ENCODE measurements at places on chromosomes 7 and 10. TPM values are rescaled to one million over a fixed set of nuclear protein-coding genes. Genes with fewer than 3 reads are reported as not detected.

Gene ZNF804B
- 0.07 TPM for total RNA-seq

Gene CALML5
- not detected for total RNA-seq

Gene GIMAP1
- total RNA-seq, result not detected

Gene FAM237B
- not detected for total RNA-seq

Gene PTPN20
- not detected for total RNA-seq

GRCh38 chr7:143322760-143323633, 7.1 kb downstream of the CLCN1 start:
- peaks cover 33% of the 10 kb centered on the region for H3K4me1 ChIP-seq
- H3K27ac ChIP-seq, result peak overlapping the region; percentile 82
- DNase-seq, result no peak
- H3K27me3 ChIP-seq, result no peaks in the 10 kb centered on the region
- H3K36me3 ChIP-seq, result no peaks in the 10 kb centered on the region
- peak overlapping the region; percentile 49 for H3K4me3 ChIP-seq

DNA sequence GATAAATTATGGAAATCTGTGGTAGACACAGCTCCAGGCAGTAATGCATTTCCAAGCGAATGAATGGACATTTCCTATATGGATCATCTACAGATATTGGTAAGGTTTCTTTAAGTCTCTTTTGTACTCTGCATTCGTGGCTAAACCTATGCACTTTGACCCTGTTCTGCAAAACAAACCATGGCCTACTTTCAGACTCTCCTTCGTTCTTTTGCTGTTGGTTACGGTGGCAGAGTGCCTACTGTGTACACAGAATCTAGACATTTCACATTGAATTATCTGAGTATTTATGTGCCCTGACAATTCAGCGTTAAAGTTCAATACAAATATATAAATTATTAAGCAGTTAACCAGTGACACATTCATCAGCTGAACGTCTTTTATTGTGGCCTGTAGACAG, 93.3 kb downstream of the MGMT start:
- H3K27me3 ChIP-seq, result no peaks in the 10 kb centered on the region
- no peak overlapping the region for H3K27ac ChIP-seq
- H3K36me3 ChIP-seq, result peaks cover 4% of the 10 kb centered on the region
- DNase-seq, result no peak
- H3K4me3 ChIP-seq, result no peak overlapping the region

- no peak overlapping the region for H3K27ac ChIP-seq
- H3K4me3 ChIP-seq, result no peak overlapping the region
- peaks cover 18% of the 10 kb centered on the region for H3K27me3 ChIP-seq
Measured at GRCh38 chr7:31815796-31816195, 128.8 kb downstream of the PPP1R17 start.

GRCh38 chr10:51619365-51619764, 80.0 kb downstream of the CSTF2T start:
- peaks cover under 1% of the 10 kb centered on the region for H3K27me3 ChIP-seq
- no peak for DNase-seq
- H3K4me3 ChIP-seq, result no peak overlapping the region
- H3K27ac ChIP-seq, result no peak overlapping the region
- no peaks in the 10 kb centered on the region for H3K36me3 ChIP-seq

- peaks cover 7% of the 10 kb centered on the region for H3K4me1 ChIP-seq
- peak overlapping the region; percentile 55 for H3K27ac ChIP-seq
- H3K27me3 ChIP-seq, result no peaks in the 10 kb centered on the region
- H3K4me3 ChIP-seq, result no peak overlapping the region
- H3K36me3 ChIP-seq, result peaks cover 10% of the 10 kb centered on the region
Measured at GRCh38 chr7:771234-772004, 44.3 kb upstream of the PRKAR1B start.

DNA sequence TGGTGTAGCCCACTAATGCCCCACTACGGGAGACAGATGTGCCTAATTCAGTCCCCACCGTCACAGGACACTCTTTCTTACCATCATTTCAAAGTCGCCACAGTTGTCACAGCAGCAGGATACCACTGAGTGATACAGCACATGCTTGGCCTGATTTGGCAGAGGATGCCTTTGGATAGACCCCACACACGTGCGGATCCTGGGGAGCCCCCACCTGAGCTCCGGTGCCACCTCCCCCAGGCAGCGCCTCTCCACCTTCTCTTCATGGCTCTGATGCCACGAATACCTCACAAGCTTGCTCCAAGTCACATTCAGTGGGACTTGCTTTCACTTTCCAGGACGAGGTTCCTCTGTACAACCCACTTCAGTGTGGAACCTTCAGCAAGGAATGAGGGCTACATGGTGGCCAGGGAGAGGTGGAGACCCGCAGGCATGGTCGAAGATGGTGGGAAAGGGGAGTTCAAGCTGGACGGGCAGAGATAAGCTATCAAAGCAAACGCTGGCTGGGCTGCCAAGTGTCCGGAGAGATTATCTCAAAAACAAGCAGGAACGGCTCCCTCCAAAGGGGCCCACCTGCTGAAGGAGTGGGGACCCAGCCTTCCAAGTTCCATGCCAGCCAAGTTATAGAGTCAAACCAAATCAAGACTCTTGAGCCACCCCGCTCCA, 107.4 kb downstream of the ZRANB1 start:
- H3K4me1 ChIP-seq, result peaks cover 65% of the 10 kb centered on the region
- peaks cover 15% of the 10 kb centered on the region for H3K36me3 ChIP-seq
- no peaks in the 10 kb centered on the region for H3K27me3 ChIP-seq

DNA sequence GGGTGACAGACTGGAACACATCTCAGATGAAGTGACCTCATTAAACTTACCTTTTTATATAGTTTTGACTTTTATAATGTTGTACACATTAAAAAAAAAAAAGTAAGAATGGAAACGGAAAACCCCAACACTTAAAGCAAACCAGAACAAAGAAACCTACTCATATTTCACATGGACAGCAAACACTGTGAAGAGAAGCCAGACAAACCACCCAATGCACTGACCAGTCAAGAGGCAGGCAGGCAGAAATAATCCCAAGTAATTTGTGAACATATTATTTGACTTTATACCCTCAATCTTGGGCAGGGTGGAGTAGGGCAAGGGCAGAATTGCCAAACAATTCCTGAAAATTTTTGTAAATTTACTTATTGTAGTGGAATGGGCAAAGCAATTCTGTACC, 39.8 kb downstream of the WAPL start:
- peaks cover 17% of the 10 kb centered on the region for H3K36me3 ChIP-seq
- no peak overlapping the region for H3K4me3 ChIP-seq
- H3K4me1 ChIP-seq, result no peaks in the 10 kb centered on the region
- no peak for DNase-seq
- no peak overlapping the region for H3K27ac ChIP-seq

DNA sequence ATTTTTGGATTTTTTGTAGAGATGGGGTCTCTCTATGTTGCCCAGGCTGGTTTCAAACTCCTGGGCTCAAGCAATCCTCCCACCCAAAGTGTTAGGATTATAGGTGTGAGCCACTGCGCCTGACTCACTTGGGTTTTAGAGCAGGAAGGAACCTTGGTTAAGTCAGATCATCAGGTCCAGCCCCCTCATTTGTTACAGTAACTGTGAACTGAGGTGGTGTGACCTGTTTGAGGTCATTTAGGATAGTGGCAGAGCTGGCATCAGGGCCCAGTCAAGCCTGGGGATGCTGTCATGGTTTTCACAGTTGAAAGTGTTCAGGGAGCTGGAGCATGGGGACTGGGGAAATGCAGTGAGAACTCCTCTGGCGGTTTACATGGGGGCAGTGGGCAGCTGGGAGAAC, 159.6 kb downstream of the TAX1BP1 start:
- no peaks in the 10 kb centered on the region for H3K36me3 ChIP-seq
- no peak overlapping the region for H3K27ac ChIP-seq
- DNase-seq, result no peak
- no peak overlapping the region for H3K4me3 ChIP-seq
- H3K27me3 ChIP-seq, result no peaks in the 10 kb centered on the region

GRCh38 chr7:106218546-106218945, 66.2 kb downstream of the NAMPT start:
- H3K4me3 ChIP-seq, result no peak overlapping the region
- no peak for DNase-seq
- peaks cover 4% of the 10 kb centered on the region for H3K4me1 ChIP-seq
- no peak overlapping the region for H3K27ac ChIP-seq

DNA sequence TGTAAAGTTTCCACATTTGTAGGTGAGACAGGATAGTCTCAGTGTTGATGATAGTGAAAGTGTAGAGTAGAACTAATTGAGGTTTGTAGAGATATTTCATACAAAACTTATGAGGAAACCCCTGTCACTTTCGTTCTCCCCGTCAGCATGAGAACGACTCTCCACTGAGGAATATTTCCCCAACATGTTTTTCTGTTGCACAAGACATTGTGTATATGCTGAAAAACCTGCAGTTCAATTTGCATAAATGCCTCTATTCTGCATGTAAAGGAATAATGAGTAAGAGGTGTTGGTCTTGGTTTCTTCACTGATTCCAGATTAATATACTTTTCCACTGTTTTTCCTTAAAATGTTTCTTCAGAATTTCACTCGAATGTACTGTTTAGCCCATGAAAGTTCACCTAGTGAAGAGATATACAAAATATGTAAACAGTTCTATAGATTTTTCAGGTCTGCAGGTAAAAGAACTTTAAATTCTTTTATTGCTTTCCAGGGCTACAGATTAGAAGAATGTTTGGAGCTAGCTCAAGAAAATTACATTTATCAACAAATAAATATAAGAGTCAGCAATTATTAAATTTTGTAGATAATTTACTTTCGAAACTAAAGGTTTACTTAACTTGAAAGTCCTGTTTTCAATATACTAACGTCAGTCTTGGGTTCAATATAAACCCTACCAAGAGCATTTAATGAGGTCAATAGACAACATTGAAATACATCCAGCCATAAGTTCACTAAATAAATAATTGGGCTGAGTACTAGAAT, 37.2 kb downstream of the HEPACAM2 start:
- no peak overlapping the region for H3K4me3 ChIP-seq
- H3K27ac ChIP-seq, result no peak overlapping the region
- H3K27me3 ChIP-seq, result peaks cover 43% of the 10 kb centered on the region
- no peaks in the 10 kb centered on the region for H3K36me3 ChIP-seq

DNA sequence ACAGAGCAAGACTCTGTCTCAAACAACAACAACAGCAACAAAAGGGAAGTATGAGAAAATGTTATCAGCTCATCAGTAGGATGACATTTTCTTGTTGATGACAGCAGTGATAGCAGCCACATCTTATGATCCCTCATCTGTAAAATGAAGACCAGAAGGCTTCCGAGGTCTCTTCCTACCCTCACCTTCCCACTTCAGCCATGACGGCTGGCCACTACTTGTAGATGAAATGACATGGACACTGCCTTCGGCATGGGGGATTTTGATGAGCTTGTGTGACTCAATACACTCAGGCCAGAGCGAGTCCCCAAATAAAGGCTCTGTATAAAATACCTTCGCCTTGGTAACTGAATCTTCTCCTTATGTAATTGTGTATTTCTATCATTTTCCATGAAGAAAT, 6.7 kb downstream of the ECHDC3 start:
- DNase-seq, result no peak
- no peak overlapping the region for H3K27ac ChIP-seq
- H3K4me1 ChIP-seq, result peaks cover 5% of the 10 kb centered on the region
- no peaks in the 10 kb centered on the region for H3K36me3 ChIP-seq
- peaks cover 3% of the 10 kb centered on the region for H3K27me3 ChIP-seq

Measured in type B pancreatic cell (in vitro differentiated cells).